Stimulated activated CD4-positive, alpha-beta T cell treated with anti-CD3 and anti-CD28 coated beads, TNF-alpha, amount 100 ng/mL, for 4 hours (primary cell): ENCODE measurements at places on chromosomes 12 and 14.

DNA sequence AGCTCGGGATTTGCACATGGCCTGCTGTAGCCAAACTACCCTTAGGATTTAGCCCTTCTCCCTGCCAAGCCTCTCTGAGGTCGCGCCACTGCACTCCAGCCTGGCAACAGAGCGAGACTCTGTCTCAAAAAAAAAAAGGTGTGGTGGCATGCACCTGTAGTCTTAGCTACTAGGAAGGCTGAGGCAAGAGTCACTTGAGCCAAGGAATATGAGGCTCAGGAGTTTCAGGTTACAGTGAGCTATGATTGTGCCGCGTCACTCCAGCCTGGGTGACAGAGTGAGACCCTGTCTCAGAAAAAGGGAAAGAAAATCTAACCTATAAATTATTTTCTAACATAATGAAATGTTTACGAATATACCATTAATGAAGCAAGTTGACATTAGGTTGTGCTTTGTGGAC lies 29.7 kb downstream of the ESRRB start:
- no peak for DNase-seq

- no peak for DNase-seq
These were observed 8.2 kb upstream of the CLEC2A start for GRCh38 chr12:9940375-9940774.

DNA sequence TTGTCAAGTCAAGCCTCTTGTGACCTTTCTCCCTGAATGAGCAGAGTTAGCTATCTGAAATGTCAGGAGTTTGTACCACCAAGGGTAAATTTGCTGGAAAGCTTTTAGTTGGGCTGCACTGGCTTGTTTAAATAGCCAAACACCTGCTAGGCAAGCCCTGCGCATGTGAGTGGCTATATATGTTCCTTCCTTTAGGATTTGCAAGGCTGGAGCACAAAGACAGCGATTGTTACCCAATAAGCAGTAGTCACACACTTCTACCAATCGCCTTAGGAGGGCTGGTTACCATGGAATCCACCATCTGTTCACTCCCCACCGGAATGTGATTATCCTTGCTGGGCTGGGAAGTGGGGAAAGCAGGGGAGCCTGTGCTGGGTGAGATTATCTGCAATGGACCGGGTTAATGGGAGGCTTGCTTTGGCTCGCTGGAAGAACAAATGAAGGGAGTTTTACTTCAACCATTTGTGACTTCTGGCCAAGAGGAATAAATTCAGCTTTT lies 102.5 kb downstream of the FGD4 start:
- DNase-seq, result no peak

DNA sequence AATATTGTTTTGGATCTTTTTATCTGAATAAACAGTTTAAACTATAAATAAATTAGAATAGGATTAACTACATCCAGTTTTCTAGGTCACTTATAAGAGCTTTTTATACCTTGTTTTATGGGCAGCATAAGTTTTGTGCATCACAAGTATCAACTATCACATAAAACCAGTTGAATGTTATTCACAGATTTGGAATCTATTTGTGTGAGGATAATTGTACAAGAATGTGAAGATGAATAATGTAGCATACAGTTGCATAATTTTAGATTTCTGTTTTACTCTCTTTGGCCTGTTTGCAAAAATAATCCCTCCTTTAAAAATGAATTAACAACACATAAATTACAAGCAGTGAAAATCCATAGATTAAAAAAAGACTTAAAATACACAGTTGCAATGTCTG lies 88.8 kb downstream of the SCFD1 start:
- DNase-seq, result no peak

- DNase-seq, result no peak
These were observed 17.4 kb downstream of the TMEM119 start for GRCh38 chr12:108580531-108580930.

GRCh38 chr14:105182296-105183020 lies 1.3 kb upstream of the NUDT14 start:
- DNase-seq, result no peak

- no peak for DNase-seq
These were observed 226.4 kb upstream of the CAND1 start for GRCh38 chr12:67042697-67043131.

- DNase-seq, result no peak
These were observed 867 bp downstream of the C12orf42 start for GRCh38 chr12:103494734-103495468.

- no peak for DNase-seq
These were observed 990.3 kb downstream of the AACS start for GRCh38 chr12:126055521-126055920.

DNA sequence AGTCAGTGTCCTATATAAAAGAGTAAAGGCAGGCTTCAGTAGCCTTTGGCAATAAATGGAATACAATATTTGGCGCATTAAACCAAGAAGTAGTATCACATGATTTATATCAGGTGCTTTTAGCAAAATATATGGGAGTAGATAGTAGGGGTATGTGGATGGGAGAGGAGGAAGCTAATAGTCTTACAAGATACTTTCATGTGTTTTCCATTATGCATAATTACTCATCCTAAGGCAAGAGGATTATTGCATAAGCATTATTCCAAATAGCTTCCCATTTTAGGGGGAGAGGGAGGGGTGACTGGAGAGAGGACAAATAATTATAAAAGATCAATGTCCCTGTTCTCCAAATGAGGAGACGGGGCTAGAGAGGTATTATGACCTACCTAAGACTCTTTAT lies 104.3 kb downstream of the DUSP6 start:
- no peak for DNase-seq

DNA sequence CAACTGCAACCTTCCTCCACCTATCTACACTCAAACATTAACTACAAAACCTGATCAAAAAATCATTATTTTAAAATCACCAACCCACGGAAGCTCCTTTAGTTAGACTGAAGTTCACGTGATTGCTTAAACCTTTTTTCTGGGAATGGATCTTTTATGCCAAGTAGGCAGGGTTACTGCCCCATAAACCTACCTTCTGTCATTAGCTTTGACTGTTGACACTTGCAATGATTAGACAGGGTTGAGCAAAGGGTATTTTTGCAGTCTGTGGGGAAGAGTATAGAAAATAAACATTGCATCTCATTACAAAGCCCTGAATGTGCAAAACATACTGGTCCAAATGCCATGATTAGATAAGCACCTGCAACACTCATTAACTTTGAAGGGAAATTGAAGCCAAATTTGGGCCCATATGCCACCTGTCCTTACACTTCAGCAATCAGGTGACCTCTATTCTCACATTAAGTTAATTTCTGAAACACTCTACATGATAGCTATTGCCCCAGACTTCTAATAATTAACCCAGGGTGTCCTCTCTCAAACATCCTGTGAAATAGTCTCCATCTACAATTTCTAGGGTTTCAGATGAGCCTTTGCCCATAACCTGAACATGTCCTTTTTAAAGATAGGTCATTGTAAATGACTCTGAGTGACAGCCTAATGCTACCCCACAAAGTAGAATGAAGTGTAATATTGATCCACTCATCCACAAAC lies 156.0 kb upstream of the PLEKHG7 start:
- no peak for DNase-seq

- peak; percentile 81 for DNase-seq
These were observed at the start of gene PTPN11 for GRCh38 chr12:112418608-112419296. Gene PTPN11 (plus strand): TSS chr12:112418947. CDS start chr12:112419112, 165 bp downstream.

- no peak for DNase-seq
These were observed 197.5 kb upstream of the TMEM132C start for GRCh38 chr12:128069359-128069997.

GRCh38 chr12:11769723-11770514 lies 120.4 kb downstream of the ETV6 start:
- DNase-seq, result no peak

GRCh38 chr12:11795192-11795912 lies 145.9 kb downstream of the ETV6 start:
- DNase-seq, result no peak

DNA sequence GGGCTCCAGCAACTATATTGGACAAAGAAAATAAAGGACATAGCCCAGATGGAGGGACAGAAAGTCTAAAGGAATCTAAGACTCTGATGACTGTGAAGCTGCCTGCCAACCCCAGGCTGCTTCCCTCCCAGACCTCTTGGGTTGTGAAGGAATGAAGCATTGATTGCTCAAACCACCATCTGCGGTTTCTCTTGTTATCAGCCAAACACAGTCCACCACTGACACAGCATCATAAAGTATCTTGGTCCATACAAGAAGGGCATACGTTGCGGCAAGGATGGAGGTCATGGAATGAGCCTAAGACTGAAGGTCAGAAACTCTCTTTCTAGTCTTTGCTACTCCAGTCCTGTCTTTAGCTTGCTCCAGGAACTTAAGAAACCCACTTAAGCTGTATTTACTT lies 58.5 kb upstream of the PLXNC1 start:
- DNase-seq, result no peak

DNA sequence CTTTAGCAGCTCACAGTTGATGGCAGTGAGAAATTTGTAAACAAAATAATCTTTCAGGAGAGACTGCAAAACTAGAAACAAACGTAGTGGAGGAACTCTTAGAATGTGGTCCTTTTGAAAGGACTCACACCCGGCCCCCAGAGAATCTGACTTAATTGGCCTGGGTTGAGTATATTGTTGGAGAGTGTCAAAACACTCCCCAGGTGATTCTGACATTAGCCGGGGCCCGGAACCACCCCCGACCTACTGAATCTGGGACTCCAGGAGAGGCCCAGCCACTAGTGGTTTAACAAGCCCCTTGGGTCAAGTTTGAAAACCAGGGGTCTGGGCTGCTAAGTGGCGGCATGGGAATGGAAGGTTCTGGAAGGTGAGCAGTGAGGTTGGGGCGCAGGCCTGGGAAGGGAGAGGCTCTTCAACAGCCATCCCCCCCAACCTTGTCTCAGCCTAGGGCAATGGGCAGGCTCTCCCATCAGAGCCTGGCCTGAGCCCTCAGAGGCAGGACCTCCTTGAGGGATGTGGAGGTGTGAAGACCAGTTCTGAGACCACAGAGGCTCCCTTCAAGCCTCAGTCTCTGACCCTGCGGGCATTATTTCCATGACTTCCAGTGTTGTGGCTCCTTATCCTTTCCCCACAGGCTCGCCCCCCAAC lies 1.1 kb upstream of the ELK3 start:
- no peak for DNase-seq

DNA sequence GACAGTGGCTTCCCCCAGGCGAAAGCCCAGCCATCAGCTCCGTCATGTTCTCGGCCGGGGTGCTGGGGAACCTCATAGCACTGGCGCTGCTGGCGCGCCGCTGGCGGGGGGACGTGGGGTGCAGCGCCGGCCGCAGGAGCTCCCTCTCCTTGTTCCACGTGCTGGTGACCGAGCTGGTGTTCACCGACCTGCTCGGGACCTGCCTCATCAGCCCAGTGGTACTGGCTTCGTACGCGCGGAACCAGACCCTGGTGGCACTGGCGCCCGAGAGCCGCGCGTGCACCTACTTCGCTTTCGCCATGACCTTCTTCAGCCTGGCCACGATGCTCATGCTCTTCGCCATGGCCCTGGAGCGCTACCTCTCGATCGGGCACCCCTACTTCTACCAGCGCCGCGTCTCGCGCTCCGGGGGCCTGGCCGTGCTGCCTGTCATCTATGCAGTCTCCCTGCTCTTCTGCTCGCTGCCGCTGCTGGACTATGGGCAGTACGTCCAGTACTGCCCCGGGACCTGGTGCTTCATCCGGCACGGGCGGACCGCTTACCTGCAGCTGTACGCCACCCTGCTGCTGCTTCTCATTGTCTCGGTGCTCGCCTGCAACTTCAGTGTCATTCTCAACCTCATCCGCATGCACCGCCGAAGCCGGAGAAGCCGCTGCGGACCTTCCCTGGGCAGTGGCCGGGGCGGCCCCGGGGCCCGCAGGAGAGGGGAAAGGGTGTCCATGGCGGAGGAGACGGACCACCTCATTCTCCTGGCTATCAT lies 663 bp downstream of the PTGER2 start:
- DNase-seq, result peak; percentile 36

- DNase-seq, result no peak
These were observed 835 bp downstream of the FGD4 start for GRCh38 chr12:32400114-32400672.

DNA sequence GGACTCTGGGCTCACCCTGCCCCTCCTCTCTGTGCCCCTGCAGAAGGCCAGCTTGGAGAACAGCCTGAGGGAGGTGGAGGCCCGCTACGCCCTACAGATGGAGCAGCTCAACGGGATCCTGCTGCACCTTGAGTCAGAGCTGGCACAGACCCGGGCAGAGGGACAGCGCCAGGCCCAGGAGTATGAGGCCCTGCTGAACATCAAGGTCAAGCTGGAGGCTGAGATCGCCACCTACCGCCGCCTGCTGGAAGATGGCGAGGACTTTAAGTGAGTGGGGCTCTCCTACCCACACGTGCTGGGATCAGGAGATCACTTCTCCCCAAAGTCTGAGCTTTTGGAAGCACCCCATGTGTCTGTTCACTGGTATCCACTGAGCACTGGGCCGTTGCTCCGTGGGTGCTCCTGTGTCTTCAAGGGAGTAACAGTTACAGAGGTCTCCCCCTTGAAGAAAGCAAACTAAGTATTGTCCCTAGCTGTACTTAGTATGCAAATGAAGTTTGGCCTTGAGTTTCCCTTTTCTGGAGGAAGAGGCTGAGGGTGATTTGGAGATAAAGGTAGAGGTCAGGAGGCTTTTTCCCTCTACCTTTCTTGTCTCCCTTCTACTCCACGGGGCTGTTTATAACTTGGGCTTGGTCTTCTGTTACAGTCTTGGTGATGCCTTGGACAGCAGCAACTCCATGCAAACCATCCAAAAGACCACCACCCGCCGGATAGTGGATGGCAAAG lies 3.3 kb downstream of the KRT18 start:
- no peak for DNase-seq

- no peak for DNase-seq
These were observed 966.2 kb upstream of the TMEM132C start for GRCh38 chr12:127300753-127301152.

DNA sequence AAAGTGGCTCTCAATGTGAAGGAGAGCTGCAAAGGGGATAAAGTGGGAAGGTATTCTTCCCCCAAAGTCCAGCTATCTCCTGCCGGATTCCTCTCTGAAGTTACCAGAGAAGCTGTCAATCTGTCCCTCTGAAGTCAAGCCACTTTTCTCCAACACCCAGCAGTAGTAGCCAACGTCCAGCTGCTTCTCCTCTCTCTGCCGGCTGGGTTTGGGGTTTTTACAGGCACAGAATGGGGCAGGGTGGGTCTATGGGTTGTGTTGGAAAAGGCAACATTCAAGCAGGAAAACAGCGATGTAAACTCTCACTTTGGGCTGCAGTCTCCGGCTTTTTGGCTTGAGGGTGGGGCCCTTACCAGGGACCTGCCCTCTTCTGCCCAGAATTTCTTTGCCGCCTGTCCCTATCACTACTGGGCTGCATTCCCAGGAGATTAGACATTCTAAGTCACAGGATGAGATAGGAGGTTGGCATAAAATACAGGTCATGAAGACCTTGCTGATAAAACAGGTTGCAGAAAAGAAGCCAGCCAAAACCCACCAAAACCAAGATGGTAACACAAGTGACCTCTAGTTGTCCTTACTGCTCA lies 16.3 kb downstream of the CAPZA3 start:
- no peak for DNase-seq

- DNase-seq, result no peak
These were observed 19.2 kb downstream of the EPS8 start for GRCh38 chr12:15770021-15770420.

DNA sequence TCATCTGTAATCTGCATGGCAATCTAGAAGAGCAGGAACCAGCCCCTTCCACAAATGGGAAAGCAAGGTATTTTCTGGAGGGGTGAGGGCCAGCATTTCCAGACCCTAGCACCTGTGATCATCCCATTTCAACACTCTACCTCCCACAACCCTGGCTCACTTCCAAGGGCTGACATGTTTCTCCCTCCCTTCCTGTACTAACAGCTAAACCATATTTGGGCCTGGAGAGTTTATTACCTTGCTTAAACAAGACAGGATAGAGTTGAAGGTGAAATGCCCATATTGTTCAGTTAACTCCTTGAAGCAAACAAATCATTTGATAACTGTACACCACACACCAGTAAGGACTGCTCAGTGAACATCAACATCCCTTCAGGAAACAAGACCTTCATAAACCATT lies 158.4 kb downstream of the PPM1H start:
- no peak for DNase-seq
